ENCODE measurements at places on chromosomes 2 and 18. TPM values are rescaled to one million over a fixed set of nuclear protein-coding genes. Genes with fewer than 3 reads are reported as not detected.

- H3K27ac ChIP-seq: no peak overlapping the region
- DNase-seq: peak; percentile 78
- H3K36me3 ChIP-seq: no peaks in the 10 kb centered on the region
- peak overlapping the region; percentile 80 for H3K4me3 ChIP-seq
- peaks cover 77% of the 10 kb centered on the region for H3K27me3 ChIP-seq
- no peaks in the 10 kb centered on the region for H3K4me1 ChIP-seq
These were observed 1.6 kb downstream of the KLHL29 start for GRCh38 chr2:23386339-23387220.

DNA sequence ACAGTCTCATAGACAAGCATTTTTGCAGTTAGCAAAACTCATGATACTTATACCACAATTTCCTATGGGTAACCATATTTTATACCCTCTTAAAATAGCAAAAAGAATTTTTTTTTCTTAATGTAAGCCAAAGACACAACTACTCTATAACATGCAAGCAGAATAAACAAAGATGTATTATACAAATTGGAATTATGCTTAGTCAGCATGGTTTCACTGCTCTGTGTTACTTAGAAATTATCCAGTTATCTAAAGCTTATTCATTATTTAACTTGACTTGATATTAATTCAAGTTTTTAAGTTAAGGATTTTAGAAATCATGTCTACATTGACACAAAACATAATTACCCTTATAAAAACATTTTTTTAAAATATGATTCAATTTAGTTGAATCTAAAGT, 449.8 kb upstream of the CDH2 start:
- H3K4me1 ChIP-seq: no peaks in the 10 kb centered on the region
- no peak overlapping the region for H3K27ac ChIP-seq
- DNase-seq: no peak
- no peaks in the 10 kb centered on the region for H3K36me3 ChIP-seq
- H3K4me3 ChIP-seq: no peak overlapping the region
- H3K27me3 ChIP-seq: no peaks in the 10 kb centered on the region

- peaks cover 60% of the 10 kb centered on the region for H3K36me3 ChIP-seq
- no peaks in the 10 kb centered on the region for H3K4me1 ChIP-seq
- H3K27me3 ChIP-seq: no peaks in the 10 kb centered on the region
These were observed 31.6 kb downstream of the SUCLG1 start for GRCh38 chr2:84427235-84428138.

DNA sequence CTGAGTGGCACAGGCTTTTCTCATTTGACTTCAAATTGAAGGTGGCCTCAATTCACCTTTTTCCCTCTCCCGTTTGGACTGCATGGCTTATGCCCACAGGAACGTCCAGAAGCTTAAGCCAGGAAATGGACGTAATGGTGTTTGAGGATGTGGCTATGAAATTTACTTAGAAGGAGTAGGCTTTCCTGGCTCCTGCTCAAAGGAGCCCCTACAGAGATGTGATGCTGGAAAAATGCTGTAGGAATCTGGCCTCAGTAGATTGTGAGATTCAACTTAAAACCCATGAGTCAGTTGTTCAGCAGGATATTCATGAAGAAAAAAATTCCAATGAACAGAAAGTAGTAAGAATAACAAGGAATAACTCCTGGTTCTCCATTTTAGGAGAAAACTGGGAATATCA, 129.0 kb downstream of the ICOS start:
- no peaks in the 10 kb centered on the region for H3K36me3 ChIP-seq
- H3K4me1 ChIP-seq: no peaks in the 10 kb centered on the region
- no peak for DNase-seq
- no peaks in the 10 kb centered on the region for H3K27me3 ChIP-seq
- H3K27ac ChIP-seq: no peak overlapping the region

DNA sequence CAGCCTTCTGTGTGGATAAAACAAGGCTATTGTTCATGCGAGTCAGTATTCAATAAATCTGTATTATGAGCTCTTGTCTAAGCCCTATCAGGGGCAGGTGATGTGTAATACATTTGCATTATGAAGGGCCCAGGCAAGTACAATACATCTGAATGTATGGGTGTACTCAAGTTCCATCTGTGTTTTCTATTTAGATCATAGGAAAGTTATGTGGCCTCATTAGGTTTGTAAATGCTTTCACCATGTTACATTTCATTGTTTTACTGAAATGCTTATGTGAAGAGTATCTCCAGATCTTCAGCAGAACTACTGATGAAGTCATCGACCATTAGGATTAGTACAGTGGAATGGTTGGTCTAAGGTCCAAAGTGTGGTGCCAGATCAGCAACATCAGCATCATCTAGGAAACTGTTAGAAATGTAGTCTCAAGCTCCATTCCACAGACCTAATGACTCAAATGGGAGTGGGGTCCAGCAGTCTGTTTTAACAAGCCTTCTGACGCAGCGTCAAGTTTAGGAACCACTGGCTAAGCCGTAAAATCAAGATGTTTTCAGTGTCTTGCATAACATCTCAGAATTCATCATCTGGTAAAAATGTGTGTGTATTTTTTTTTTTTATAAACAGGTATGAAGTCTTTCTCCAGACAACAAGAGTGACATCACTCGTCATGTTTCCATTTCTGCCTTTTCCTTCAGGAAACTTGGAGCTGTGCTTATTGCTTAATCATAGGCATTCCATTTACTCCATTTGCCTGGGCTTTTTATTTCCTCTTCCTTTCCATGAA, 80.5 kb downstream of the LYPD6 start:
- peaks cover 54% of the 10 kb centered on the region for H3K27me3 ChIP-seq
- no peaks in the 10 kb centered on the region for H3K4me1 ChIP-seq
- no peaks in the 10 kb centered on the region for H3K36me3 ChIP-seq
- DNase-seq: no peak
- H3K27ac ChIP-seq: no peak overlapping the region

DNA sequence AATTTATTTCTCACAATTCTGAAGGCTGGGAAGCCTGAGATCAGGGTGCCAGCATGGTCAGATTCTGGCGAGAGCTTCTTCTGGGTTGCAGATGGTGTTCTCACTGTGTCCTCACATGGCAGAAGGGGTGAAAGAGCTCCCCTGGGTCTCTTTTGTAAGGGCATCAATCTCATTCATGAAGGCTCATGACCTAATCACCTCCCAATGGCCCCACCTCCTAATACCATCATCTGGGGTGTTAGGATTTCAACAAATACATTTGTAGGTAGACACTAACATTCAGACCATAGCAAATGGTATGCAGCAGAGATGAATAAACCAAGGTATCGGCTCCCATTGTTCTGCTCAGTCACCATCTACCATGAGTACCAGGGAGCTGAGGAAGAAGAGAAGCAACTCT, 32.7 kb downstream of the YPEL5 start:
- H3K4me3 ChIP-seq: no peak overlapping the region
- no peak overlapping the region for H3K27ac ChIP-seq
- H3K4me1 ChIP-seq: no peaks in the 10 kb centered on the region
- no peaks in the 10 kb centered on the region for H3K36me3 ChIP-seq

- no peak for DNase-seq
- H3K36me3 ChIP-seq: no peaks in the 10 kb centered on the region
- H3K27ac ChIP-seq: no peak overlapping the region
These were observed 53.8 kb upstream of the STK17B start for GRCh38 chr2:196225213-196225612.

DNA sequence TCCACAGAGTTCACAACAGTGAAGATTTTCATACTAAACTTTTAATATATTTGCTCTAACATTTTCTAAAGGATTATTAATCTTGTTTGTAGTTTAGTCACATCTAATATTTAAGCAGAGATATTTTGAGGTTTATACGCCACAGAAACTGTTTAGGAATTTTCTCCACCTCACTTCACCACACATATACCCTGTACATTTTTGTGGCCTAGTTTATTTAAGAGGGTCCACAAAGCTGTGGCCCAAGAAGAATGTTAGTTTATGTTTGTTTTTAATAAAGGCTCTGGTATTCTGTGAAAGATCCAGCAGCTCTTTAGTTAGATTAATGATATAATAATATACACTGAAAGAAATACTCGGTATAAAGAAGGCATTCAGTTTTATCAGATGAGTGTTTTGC, 132.7 kb upstream of the TTC27 start:
- H3K27me3 ChIP-seq: no peaks in the 10 kb centered on the region
- no peak for DNase-seq
- no peak overlapping the region for H3K4me3 ChIP-seq
- H3K27ac ChIP-seq: no peak overlapping the region
- H3K36me3 ChIP-seq: peaks cover 87% of the 10 kb centered on the region

DNA sequence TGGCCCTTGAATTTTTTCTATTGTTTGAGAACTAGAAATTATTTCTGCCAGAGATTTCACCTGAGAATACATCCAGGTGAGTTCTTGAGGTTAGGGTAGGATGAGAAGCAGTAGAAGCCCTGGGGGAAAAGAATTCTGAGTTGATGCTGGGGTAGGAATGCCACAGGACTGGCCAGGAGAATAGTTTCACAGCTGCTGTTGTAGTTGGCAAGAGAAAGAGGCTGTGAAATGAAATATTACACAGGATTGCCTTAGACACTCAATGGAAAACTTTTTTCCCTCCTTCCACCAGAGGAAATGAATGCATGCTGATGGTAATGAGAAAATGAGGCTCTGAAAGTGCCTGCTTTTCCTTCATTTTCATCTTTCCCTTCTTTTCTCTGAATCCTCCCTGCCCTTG, 54.6 kb downstream of the PRKCE start:
- H3K4me3 ChIP-seq: no peak overlapping the region
- no peak for DNase-seq
- H3K27ac ChIP-seq: no peak overlapping the region
- H3K4me1 ChIP-seq: no peaks in the 10 kb centered on the region
- no peaks in the 10 kb centered on the region for H3K36me3 ChIP-seq

Gene TUBA3D
- total RNA-seq: not detected

Gene UGT1A10
- not detected for total RNA-seq

Gene TEX44
- total RNA-seq: not detected
